ENCODE measurements at places on chromosomes 7 and 10.

GRCh38 chr10:13816195-13816925 lies 229.6 kb downstream of the PRPF18 start:
- DNase-seq: peak; percentile 69

GRCh38 chr10:35341521-35341920 lies 5.2 kb downstream of the CCNY start:
- no peak for DNase-seq

- DNase-seq: no peak
Observed at GRCh38 chr7:133339772-133340171, 86.9 kb downstream of the EXOC4 start.

GRCh38 chr7:88311675-88312036 lies 5.0 kb upstream of the STEAP4 start:
- no peak for DNase-seq

DNA sequence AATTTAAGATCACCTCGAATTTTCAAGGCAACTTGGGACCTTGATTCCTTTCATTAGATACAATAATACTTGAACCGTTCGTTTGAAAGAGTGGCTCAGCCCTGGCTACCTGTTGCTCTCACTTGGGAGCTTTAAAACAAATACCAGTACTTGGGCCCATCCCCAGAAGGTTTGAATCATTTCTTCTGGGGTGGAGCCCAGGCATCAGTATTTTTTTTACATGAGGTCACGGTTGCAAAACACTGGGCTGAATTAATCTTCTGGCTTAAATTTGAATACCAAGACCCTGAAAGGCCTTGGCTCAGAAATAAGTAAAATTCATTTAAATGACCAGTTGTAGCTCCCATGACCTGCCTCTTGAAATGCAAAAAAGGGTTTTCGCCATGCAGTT lies 214.9 kb downstream of the CREB5 start:
- no peak for DNase-seq

GRCh38 chr10:100866575-100867098 lies 46.1 kb upstream of the SLF2 start:
- no peak for DNase-seq

DNA sequence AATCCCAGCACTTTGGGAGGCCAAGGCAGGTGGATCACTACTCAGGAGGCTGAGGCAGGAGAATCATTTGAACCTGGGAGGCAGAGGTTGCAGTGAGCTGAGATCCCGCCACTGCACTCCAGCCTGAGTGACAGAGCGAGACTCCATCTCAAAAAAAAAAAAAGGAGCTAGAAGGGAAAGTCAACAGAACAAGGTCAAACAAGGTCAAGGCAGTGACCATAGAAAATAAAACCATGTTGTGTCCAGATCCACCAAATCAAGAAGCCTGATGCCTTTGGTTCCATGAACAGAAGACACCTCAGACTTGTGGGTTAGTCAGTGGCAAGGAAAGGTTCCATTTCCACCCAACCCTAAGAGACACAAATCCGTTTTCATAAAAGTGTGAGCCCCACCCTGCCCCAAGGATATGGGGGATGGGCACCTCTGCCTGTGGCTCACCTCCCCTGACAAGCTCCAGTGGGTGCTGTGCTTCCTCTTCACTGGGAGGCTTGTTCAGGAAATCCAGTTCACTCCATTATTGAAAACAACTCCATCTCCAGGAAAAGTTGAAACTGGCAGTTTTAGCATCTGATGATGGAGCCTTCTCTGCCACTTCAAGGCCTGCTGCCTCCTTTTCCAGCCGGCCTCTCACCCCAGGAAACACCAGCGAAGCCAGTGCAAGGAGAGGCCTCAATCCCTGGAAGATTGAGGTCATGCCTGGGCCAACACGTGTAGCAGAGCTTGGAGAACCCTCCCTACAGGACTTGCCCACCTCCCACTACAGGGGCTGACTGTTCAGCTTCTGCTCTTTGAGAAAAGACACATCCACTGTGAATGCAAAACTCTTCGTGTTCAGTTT lies 152.9 kb downstream of the NRF1 start:
- DNase-seq: no peak

DNA sequence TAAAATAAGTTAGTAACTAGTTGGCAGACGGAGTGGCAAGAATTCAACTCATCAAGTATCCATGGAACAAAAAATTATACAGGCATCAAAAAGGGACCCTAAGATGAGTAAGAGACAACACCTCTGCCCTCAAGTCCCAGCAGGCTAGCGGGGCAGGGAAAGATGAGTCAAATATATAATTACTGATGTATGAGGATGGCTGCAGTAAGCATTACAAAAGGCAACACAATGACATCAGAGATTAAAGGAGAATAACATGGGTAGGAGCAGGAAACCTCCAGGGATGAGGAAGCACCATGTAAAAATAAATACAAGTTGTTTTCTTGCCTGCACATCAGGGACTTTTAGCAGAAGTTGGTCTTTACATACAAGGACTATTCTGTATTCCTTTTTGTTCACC lies 49.4 kb downstream of the SCRN1 start:
- no peak for DNase-seq

DNA sequence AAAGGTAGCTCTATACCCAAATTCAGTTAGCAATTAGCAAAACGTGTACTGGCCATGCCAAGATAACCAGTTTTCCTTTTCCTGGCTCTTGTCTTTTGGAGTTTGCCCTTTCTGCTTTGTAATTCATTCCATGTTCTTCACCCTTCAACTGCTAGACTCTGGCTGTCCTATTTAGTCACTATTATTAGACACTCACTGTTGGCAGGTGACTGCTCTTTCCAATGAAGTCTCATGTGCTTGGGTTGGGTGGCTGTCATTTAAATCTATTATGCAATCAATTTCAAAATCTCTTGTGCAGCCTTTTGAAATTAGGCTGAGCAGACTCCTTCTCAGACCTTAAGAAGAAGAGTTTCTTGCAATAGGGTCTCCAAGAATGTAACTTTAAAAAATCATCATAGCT lies 266.5 kb downstream of the GPR158 start:
- DNase-seq: no peak

GRCh38 chr7:80210400-80210799 lies 75.8 kb downstream of the GNAI1 start:
- no peak for DNase-seq

GRCh38 chr10:61992059-61992460 lies 90.6 kb downstream of the ARID5B start:
- no peak for DNase-seq

- DNase-seq: no peak
Observed at GRCh38 chr7:85162721-85163120, 24.1 kb downstream of the SEMA3D start.

- no peak for DNase-seq
Observed at GRCh38 chr7:114930829-114931655, 9.1 kb downstream of the MDFIC start.

- no peak for DNase-seq
Observed at GRCh38 chr7:23600236-23600635, 3.1 kb downstream of the CCDC126 start.

DNA sequence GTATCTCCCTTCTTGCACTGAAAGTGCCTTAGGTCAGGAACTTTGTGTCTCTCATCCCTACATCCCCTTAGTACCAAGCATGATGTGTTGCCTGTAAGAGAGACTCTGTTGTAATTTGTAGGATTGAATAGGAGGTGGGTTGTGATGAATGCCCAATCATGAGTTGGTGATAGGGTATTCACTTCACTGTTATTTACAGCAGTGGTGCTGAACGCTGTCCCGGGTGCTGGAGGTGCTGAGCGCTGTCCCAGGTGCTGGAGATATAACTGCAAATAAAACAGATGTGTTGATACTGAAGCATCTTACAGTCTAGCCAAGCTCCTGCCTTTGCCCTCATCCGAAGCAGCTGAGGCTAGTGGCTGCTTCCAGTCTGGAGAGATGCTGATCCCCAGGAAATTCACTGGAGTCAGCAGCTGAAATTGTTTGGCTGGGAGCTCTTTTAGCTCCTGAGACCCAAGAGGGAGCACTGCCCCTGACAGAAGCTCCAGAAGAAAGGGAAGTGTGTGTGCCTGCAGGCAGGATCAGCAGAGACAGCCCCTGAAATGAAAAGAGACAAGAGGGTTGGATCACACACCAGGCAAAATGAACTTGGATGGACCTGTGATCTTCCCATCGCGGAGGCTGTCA lies 183.4 kb downstream of the SORCS3 start:
- no peak for DNase-seq

- DNase-seq: no peak
Observed at GRCh38 chr7:76325811-76326210, 23.3 kb downstream of the HSPB1 start.

GRCh38 chr7:48959676-48960075 lies 35.3 kb downstream of the CDC14C start:
- no peak for DNase-seq

GRCh38 chr7:26049081-26049480 lies 102.9 kb upstream of the NFE2L3 start:
- no peak for DNase-seq

GRCh38 chr10:130335336-130335735 lies 199.1 kb downstream of the GLRX3 start:
- no peak for DNase-seq

GRCh38 chr7:105974471-105974870 lies 11.4 kb downstream of the CDHR3 start:
- DNase-seq: no peak

DNA sequence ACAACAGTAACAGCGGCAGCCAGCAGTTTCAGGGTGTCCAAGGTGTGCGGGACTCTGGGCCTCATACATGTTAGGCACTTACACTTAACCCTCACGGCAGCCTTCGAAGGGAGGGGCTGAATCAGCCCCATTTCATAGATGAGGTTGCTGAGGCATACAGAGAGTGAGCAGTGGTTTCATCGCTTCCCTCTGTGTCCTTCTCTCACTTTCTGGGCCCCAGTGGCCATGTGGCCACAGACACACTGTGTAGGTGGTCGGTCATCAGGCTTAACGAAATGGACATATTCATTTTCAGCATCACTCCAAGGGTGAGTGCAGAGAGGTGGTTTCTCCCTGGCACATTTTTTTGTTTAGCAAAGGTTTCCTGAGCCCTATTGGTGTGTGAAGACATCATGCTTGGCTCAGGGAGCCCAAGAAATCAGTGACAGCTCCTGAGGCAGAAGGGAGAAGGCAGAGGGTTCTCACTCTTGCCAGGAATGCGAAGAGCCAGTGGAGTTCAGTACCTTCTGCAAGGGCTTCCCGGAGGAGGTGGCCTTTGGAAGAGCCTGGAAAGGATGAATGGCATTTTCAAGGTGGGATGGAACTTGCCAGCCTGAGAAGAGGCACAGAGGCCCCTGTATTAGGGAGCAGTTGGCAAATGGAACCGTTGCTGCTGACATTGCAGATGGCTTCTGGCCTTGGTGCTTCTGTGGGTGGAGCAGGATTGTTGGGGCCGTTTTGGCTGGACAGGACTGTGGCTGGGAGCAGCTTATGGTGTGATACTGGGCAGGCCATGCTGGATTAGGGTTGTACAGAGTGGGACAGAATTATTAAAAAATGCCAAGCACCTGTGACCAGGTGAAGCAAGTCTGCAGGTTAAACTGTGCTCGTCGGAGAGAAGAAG lies 61.7 kb upstream of the PPIF start:
- no peak for DNase-seq

DNA sequence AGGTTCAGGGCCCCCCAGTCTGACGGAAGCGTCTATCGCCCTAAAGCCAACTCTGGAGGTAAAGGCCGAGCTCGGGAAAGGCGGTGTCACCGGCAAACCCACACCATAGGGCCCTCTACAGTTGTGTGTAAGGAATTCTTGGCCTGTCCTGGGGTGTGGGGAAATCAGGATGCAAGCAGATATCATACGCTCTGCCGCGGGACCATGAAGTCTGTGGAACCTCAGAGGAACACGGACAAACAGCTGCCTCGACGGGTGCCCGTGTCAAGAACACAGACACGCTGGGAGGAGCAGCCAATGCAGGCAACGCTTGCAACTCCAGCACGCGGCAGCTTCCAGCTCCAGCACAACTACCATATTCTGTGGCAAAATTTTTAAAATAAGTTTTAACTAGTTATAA lies 157.9 kb downstream of the DIP2C start:
- no peak for DNase-seq

GRCh38 chr10:133334503-133335245 lies 2.0 kb downstream of the CALY start:
- no peak for DNase-seq

GRCh38 chr10:103800789-103801540 lies 54.4 kb downstream of the SH3PXD2A start:
- peak; percentile 46 for DNase-seq

DNA sequence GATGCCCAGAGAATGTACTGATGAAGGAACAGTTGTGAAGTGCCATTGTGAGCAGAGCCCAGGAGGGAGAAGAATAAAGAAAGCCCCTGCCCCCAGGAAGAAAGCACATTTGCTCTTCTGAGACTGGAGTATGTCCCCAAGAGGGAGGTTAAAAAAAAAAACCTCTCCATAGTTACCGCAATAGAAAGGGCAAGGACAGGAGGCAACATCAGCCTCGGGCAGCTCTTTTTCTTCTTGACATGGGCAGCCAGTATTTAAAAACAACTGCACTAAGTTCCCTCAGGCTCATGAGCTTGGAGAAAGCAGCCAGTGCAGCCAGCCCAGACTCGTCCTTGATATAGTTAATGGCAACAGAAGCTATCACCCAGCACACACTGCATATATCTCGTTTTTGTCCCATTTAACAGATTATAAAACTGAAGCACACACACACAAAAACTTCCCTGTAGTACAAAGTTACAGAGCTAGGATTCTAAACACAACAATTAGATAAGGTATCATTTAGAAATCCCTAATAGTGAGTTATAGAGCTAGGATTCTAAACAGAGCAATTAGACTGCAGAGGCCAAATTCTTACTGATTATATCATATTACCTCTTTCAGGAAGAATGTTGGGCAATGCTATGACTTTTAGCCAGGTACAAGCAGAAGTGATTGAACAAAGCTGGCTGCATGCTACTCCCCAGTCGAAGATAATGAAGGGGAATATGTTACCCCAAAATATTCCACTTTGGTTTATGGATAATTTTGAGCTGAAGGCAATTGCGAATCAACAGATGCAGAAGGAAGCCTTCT lies 823.5 kb downstream of the GRID1 start:
- DNase-seq: no peak

- no peak for DNase-seq
Observed at GRCh38 chr7:131226514-131226865, 101.2 kb upstream of the MKLN1 start.

GRCh38 chr10:51485668-51486067 lies 213.7 kb downstream of the CSTF2T start:
- no peak for DNase-seq

GRCh38 chr7:662576-662975 lies 63.9 kb upstream of the DNAAF5 start:
- no peak for DNase-seq
